ENCODE measurements at places on chromosomes 1 and 21. TPM values are rescaled to one million over a fixed set of nuclear protein-coding genes. Genes with fewer than 3 reads are reported as not detected.

LCE1B gene
- not detected for total RNA-seq

MCOLN2 gene
- total RNA-seq = 1.0 TPM

RHEX gene
- 0.48 TPM for total RNA-seq

ABCD3 gene
- 36.4 TPM for total RNA-seq

EVA1C gene
- total RNA-seq = not detected

IFNLR1 gene
- total RNA-seq = 0.11 TPM

TSPEAR gene
- not detected for total RNA-seq

LHX8 gene
- not detected for total RNA-seq

GPR37L1 gene
- 0.05 TPM for total RNA-seq

CLCA1 gene
- not detected for total RNA-seq

CLEC20A gene
- not detected for total RNA-seq

DIRAS3 gene
- 1.1 TPM for total RNA-seq

Data from neural crest cell (in vitro differentiated cells).